ENCODE measurements at places on chromosomes 2 and 18.

- DNase-seq, result no peak
These were observed 221.4 kb downstream of the CMPK2 start for GRCh38 chr2:6644261-6644660.

GRCh38 chr2:197304556-197305011, 6.0 kb downstream of the ANKRD44 start:
- DNase-seq, result no peak

DNA sequence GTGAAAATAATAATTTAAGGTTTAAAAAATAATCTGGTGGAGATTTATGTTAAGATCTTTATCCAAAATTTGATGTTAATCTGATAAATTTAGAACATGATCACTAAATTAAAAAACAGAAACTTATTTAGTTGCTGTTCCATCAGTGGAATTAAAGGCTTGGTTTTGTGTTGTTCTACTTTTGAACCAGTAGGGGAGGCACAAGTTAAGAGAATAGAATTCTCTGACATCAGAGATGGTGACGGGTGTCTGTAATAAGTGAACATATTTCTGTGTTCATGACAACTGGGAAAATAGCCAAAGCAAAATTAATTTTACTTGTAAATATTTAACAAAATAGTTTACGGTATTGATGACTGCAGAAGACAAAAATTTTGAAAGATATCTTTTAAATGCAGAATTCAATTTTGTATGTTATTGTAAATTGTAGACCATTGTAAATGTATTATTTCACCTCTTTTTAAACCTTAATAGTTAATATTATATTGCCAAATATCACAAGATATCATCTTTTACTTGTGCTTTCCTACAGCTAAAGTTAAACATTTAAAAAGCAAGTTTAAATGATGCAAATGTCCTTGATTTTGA, 106.0 kb downstream of the UBR3 start:
- DNase-seq, result no peak

GRCh38 chr18:13159579-13159978, 59.0 kb upstream of the LDLRAD4 start:
- DNase-seq, result no peak

DNA sequence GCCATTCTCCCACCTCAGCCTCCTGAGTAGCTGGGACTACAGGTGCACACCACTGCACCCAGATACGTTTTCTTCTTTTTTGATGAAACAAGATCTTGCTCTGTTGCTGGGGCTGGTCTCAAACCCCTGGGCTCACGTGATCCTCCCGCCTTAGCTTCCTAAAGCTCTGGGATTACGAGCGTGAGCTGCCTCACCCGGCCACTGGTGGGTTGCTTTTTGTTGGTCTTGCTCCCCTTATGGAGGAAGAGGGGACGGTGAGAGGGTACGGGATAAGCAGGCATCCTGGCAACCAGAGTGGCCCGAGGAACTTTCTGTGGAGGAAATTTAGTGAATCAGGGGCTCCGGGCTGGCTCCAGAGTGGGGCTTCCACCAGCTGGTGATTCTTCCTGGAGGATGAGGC, 222.3 kb downstream of the HDAC4 start:
- DNase-seq, result no peak

DNA sequence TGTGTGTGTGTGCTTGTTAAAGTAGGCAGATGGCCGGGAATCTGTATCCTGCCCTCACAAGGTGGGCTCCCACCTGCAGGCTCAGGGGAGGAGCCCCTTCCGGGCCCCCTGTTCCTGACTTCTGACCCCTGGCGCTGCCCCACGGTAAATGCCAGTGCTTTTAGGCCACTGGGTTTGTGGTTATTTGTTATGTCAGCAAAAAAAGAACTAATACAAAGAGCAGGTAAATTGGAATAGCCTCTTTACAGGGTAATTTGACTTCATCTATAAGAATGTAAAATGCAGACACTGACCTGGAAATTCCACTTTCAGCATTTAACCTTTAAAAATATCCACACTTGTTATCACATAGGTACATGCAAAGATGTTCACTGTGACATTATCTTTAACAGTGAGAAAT, 44.2 kb downstream of the RTP5 start:
- DNase-seq, result no peak

- DNase-seq, result no peak
These were observed 44.9 kb downstream of the CPO start for GRCh38 chr2:206984206-206984605.

GRCh38 chr2:225431105-225431863, 31.8 kb downstream of the NYAP2 start:
- no peak for DNase-seq

DNA sequence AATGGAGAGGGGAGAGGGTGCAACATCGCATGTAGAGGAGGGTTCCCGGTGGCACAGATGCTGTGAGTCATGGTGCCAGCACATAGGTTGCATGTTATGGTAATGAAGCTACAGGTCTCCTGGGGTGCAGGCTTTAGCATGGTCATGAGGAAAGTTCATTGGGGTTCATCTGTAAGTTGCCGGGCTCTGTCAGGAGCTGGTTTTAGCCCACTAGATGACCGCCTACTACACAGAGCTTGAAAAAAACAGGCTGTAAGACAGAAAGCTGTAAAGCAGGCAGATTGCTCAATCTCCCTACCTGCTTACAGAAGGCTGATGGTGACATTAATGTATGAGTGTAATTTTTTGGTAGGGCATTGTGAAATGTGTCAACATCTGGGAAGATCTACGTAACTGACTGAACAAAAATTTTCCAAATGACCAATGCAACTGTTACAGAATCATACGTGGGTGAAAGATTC, 23.9 kb downstream of the DYSF start:
- DNase-seq, result no peak

DNA sequence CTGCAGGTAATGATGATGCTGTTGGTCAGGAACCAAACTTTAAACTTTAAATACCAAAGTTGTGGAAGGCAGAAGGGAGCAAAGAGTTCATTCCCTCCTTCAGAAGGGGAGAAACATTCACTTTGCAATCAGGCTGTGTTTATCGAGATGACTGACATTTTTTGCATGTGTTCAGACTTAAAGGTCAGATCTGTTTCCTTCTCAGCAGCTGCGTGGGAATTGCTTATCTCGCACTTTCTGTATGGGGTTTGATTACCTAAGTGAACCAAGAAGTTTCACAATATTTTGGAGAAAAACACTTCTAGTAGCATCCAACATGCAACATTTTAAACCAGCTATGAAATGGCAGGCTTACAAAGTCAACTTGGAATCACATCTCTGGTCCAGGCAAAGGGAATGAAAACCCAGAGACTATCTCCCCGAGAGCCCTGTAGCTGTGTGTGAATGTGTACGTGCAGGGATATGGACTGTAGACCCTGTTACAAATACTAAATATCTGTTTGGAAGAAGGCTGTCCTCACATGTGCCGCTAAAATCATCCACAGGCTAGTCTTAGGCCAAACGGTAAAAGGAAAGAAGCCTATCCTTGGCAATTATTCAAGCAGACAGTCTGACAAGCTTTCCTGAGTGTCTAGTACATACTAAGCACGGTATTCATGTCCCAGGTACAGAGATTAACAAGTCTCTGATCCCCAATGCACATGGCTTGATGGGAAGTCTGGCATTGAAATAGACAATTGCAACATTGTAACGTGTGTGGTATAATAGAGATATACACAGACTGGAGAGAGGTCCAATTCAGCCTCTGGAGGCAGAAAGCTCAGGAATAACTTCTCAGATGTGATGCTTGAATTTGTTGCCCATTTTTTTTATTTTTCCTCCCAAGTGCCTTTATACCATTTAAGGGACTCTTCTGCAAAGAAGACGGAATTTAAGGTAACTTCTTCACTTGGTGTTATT, 483.1 kb downstream of the DPP10 start:
- no peak for DNase-seq

DNA sequence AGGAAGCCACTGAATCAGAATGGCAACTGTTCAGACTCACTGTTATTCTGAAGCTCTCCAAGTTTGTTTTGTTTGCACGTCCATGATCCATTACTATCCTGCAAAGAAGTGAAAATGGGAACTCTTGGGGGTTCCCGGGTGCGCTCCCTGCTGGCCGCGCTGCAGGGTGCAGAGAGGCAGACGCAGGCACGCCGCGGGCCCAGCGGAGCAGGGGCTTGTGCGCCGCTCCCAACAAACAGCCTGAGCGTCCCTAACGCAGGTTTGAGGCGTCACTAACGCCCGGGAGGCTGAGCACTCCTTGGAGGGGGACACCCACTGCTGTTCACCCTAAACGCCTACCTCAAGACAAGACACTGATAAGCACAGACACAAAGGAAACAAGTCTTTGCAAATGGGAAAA, 14.3 kb upstream of the PIEZO2 start:
- DNase-seq, result no peak

- no peak for DNase-seq
These were observed 9.4 kb downstream of the ZNF24 start for GRCh38 chr18:35334821-35335220.

DNA sequence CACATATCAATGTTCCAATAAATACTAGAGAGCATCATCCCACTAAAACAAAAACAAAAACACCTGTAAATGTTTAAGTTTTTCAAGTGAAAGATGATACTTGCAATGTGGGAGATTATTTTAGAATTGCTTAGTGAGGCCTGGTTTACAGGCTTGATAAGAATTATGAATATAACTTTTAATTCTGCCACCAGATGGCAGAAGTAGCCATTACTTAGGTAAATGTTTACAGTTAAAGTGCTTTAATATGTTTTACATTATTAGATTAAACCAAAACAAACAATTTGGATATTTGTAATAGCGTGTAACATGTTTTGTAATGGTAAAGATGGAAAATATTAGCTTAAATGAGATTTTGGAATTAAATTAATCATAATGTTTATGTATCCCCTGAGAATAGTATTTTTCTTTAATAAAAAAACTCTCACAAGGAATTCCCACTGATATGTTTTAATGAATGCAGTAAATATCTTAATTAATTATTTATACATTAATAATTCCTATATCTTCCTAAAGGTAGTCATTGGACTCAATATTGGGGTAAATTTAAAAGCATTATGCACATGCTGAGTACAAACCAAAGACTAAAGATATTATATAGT, 522.0 kb downstream of the SPAG16 start:
- DNase-seq, result no peak

All from stimulated activated CD4-positive, alpha-beta T cell treated with anti-CD3 and anti-CD28 coated beads, Interleukin-15, amount 100 ng/mL, for 1 hour (primary cell).